ENCODE measurements at places on chromosomes 5 and 9. TPM values are rescaled to one million over a fixed set of nuclear protein-coding genes. Genes with fewer than 3 reads are reported as not detected.

Gene SLC45A2
- not detected for total RNA-seq

Gene ATP6V0E1
- 196 TPM for total RNA-seq

Gene PCDHB14
- total RNA-seq: 0.08 TPM

Gene RASEF
- not detected for total RNA-seq

Gene RAB3C
- total RNA-seq: not detected

Gene PCDHGA7
- total RNA-seq: not detected

Gene PCDHGB1
- total RNA-seq: not detected

Gene BAAT
- total RNA-seq: 0.16 TPM

Gene TPPP
- 0.19 TPM for total RNA-seq

Gene C5orf46
- total RNA-seq: not detected

Gene UBLCP1
- total RNA-seq: 43.9 TPM

Gene SPATA31E1
- total RNA-seq: not detected

Gene WDR38
- total RNA-seq: not detected

Gene IQGAP2
- 34.8 TPM for total RNA-seq

Gene C1QTNF3
- 0.58 TPM for total RNA-seq

Gene TAF11L5
- not detected for total RNA-seq

Gene C9
- 0.53 TPM for total RNA-seq

Gene ADAMTS12
- total RNA-seq: not detected

Gene CDKN2B-AS1
- 0.60 TPM for total RNA-seq

Gene SAXO1
- not detected for total RNA-seq

Gene KIF27
- 1.4 TPM for total RNA-seq

Gene PCDHB9
- total RNA-seq: not detected

Gene PCDHAC2
- not detected for total RNA-seq

Gene CMYA5
- total RNA-seq: 0.22 TPM

Gene NR5A1
- 0.08 TPM for total RNA-seq

Gene TEK
- total RNA-seq: 0.05 TPM

Gene POU5F2
- 0.29 TPM for total RNA-seq

Gene LCN1
- total RNA-seq: not detected

Gene TRAPPC13
- total RNA-seq: 18.7 TPM

Gene KIF4B
- not detected for total RNA-seq

Gene HTR1A
- total RNA-seq: not detected

Gene F2RL2
- not detected for total RNA-seq

Gene CD180
- 0.05 TPM for total RNA-seq

Gene FAM200C
- total RNA-seq: 0.38 TPM

Gene ZFP37
- 0.98 TPM for total RNA-seq

Gene ARAP3
- 0.56 TPM for total RNA-seq

Gene TGFBI
- 0.84 TPM for total RNA-seq

Gene DPYSL3
- total RNA-seq: 0.30 TPM

Gene ELOVL7
- 0.18 TPM for total RNA-seq

Gene NMUR2
- total RNA-seq: not detected

Gene LEAP2
- 1.9 TPM for total RNA-seq

Gene SLC6A18
- not detected for total RNA-seq

Gene WDR55
- total RNA-seq: 47.7 TPM

Gene PDLIM7
- 19.0 TPM for total RNA-seq

Gene IRX1
- total RNA-seq: not detected

Gene TMEM252
- not detected for total RNA-seq

Gene SWI5
- 19.5 TPM for total RNA-seq

Gene COL27A1
- total RNA-seq: 1.7 TPM

Gene SOX30
- not detected for total RNA-seq

Gene FAM163B
- total RNA-seq: not detected

Gene ALG2
- total RNA-seq: 21.0 TPM

Gene ZDHHC11
- total RNA-seq: 6.0 TPM

Gene FOXE1
- not detected for total RNA-seq

Gene PHF24
- 0.08 TPM for total RNA-seq

Gene NPR3
- total RNA-seq: not detected

Data from activated T-cell treated with anti-CD3 and anti-CD28 coated beads, Interleukin-2, amount 50 U/mL, for 4 hours (primary cell).